Esophagus squamous epithelium (tissue), 5 donors: ENCODE measurements at places on chromosomes 7 and 10.

GRCh38 chr7:137080516-137081203, 212.2 kb downstream of the CHRM2 start:
- DNase-seq = no peak

GRCh38 chr10:118518095-118518494, 77.4 kb downstream of the PRLHR start:
- DNase-seq = no peak

GRCh38 chr10:63636812-63637211, 115.6 kb downstream of the REEP3 start:
- DNase-seq = no peak

- DNase-seq = peak; percentile 62
These were observed 4.2 kb upstream of the HOXA7 start for GRCh38 chr7:27160546-27161213.

DNA sequence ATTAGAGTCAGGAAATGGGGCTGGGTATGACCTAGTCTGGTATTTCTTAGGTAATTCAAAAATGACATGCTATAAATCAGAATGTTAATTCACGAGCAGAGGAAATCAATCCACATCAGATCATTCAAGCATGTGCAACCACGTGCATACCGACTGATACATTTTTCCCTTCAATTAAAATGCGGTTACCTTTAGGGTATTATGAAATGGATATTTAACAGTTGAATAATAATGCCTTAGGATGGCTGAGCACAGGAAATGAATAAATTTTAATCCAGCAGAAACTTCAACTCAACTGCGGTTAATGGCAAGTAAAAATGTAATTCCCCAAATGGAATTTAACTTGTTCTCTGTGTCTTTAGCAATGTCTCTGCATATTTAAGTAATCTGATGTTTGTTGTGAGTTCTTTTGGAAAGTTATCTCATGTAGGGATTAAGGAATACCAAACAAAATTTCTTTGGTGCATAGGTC, 9.2 kb downstream of the CPA2 start:
- DNase-seq = no peak

DNA sequence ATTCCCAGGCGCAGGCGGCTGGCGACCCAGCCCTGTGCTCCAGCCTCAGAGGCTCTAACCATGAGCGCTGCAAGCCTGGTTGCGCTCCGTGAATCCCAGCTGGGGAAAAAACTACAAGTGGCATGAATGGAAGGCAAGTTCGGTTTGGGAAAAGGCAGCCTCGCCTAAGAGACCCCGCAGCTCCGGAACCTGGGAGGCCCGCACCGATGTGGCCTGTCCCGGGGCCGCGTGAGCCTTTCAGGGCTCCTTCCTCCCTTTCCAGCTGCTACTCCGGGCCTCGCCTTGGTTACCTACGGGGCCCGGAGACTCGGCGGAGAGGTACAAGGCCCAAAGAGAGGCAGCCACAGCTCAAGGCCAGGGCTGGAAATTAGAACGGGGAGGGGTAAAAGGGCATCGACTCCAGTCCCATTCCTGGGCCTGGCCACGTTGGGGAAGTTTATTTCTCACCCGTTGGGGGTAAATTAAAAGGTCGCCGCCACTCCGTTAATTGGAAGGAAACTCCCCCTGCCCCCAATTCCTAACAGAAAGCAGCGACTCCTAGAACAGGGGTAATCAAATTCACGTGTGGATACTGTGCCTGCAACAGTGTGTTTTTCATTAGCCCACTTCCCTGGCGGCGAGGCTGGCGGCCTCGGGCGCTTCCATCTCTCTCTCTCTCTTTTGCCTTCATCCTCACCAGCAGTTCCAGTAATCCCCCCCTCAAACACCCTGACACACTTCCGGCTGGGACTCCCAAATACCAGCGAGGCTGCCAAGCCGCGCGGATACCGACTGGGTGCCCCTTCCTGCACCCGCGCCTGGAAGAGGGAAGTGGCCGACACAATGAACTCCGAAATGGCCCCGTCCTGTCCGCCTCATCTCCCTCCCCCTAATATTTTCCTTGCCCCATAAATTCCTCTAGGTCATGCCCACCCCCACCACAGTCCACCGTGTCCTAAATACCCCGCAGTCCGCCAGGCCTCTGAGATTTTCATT, 1.5 kb upstream of the HOXA9 start:
- no peak for DNase-seq

GRCh38 chr7:83548250-83548649, 100.7 kb downstream of the SEMA3E start:
- no peak for DNase-seq

GRCh38 chr10:132229834-132230556, 43.2 kb downstream of the DPYSL4 start:
- no peak for DNase-seq

GRCh38 chr7:12623885-12624498, 53.5 kb downstream of the SCIN start:
- no peak for DNase-seq

GRCh38 chr7:90473814-90474213, 4.4 kb downstream of the PTTG1IP2 start:
- DNase-seq = no peak

GRCh38 chr7:123480107-123480506, 54.3 kb downstream of the IQUB start:
- DNase-seq = no peak

GRCh38 chr7:73967832-73968290, 60.1 kb upstream of the ELN start:
- no peak for DNase-seq

GRCh38 chr10:95330966-95331453, 40.2 kb upstream of the PDLIM1 start:
- DNase-seq = no peak

DNA sequence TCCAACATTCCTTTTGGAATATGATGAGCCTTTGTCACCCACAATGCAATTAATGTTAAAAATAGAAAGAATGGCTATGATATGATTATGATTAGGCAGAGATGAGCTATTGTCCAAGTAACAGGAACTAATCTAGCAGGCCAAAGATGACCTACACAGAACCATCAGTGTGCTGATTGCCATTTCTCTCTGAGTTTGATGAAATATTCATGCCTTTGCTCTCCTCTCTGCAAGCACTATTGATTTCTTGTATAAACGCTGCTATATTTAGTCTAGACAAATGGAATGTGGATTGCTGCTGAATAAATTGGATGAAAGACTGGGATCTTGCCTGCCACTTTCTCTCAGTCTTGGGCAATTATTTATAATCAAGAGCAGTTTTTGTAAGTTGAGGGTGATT, 85.4 kb downstream of the HDAC9 start:
- no peak for DNase-seq

DNA sequence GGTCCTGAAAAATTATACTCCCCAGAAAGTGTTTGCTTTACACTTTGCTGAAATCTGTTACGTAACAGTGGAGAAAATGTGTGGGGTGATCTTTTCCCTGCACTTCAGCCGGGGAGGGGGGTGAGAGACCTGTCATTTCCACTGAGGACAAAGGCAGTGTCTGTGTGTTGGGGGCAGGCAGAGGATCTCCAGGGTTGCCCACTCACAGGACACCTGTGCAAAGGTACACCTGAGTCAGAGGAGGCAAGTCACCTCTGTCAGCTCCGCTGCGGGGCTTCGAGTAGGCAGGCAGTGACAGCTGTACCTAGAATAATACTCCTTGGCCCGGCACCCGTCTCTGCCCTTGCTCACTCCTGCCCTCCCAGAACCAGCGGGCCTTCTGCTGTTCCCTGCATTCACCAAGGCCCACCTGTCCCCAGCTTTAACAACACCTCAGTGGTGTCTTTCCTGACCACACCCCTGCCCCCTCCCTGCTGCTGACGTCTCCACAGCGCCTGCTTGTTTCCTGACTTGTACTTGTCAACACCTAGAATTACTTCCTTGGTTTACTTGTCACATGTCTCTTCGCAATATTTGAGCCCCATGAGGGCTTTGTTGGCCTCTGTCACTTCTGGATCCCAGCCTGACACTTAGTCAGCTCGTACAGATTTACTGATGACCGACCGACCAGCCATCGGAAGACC, 159.2 kb downstream of the NEURL1 start:
- no peak for DNase-seq

- no peak for DNase-seq
These were observed 89.9 kb downstream of the PAXIP1 start for GRCh38 chr7:154912871-154913637.

DNA sequence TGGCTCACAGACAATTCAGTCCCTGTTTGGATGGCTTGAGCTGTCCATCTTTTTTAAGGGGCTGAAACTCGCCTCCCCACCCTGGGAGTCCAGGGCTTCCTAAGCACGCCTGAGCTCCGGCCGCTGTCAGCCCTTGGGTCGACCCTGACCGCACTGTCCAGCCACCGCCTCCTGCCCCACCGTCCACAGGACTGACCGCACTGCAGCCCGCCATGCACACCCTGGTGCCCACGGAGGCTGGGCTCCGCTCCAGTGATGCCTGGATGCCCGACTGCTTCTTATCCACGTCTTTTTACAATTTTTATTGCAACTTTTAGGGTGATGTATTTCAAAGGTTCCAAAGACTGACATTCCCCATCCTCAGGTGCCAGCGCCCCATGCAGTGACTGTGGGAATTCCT, 39.4 kb upstream of the FOXL3 start:
- DNase-seq = no peak

DNA sequence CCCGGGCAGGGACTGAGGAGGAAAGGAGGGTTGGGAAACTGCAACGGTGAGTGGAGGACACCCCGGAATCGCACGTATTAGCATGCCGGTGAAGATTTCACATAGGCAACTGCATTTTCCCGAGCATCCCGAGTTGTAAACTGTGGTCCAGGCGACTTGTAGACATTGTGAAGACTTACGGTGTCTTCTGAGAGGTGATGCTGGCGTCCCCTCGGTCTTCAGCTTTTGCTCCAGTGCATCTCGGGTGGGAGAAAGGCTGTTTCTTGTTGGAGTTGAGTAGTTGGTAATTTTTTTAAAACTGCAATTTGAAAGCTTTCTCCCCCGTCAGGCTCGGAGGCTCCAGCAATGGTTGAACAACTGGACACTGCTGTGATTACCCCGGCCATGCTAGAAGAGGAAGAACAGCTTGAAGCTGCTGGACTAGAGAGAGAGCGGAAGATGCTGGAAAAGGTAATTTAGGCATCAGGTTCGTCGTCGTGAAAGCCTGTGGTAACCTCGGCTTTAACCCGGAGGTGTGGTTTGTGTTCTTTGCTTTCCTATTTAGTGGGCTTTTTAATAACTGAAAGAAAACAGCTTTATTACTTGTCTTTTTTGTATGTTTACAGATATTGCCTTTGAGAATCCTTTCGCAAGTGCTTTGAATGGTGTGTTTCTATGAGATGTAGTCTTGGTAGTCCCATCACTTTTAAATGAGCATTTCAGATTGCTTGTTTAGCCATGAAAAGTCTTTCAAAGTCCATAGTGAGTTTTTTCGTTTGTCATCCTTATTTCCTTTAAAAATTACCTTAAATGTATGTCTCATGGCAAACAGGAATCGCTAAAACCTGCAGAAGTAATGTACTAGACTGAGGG, 687 bp downstream of the HELLS start:
- DNase-seq = no peak

DNA sequence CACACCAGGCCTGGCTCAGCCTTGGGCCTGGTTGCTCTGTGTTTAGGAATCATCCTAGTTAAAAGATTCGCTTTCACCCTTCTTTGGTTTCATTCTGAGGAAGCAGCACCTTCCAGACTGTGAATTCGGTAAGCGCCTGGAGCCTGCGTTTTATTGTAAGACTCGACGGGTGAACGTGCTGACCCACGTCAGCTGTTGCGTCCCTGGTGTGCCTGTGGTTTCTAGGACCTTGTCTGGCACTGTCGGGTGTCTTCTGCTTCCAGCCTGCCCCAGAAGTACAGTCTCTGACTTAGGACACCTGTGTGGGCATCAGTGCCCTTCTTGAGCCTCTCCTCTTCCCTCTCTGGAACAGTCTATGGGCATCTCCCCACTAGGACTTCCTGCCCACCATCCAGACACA, 26.3 kb downstream of the MKI67 start:
- no peak for DNase-seq

- DNase-seq = no peak
These were observed 564.6 kb downstream of the KCNMA1 start for GRCh38 chr10:77072836-77073662.

DNA sequence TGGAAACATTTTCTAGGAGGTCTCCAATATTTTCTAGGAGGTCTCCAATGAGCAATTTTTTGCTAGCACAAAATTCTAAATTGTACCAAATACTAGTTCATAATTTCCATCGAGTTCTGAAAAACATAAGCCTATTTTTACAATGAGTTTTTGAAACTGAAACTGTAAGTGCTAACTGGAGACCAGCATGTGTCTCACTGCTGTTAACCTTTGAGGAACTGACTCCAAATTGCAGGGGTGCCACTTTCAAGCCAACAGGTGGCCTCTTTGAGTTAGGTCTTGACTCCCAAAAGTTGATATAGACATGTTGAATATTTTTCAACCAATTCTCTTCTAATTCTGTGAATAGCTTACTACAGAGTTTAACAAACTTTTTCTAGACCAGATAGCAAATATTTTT, 58.8 kb downstream of the CAV1 start:
- no peak for DNase-seq

- no peak for DNase-seq
These were observed 104.1 kb upstream of the LAMB4 start for GRCh38 chr7:108234281-108234680.

DNA sequence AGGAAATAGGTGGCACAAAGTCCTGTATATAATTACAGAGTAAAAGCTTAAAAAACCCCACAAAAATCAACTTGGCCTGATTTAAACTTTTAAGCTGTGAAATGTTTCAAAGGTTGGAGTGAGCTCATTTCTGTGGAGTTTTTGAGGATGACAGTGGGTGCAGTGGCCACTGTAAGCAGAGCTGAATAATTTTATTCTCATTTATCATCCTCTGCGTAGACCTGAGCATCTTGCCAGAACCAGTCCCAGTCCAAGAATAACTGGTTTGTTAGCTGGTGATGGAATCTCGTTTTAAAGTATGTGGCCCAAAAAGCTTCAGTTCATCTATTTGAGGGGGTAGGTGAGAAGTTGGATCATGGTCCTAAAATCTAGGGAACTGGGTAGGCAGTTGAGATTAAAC, 4.4 kb downstream of the BMPER start:
- no peak for DNase-seq

- DNase-seq = no peak
These were observed 9.6 kb upstream of the MRPS24 start for GRCh38 chr7:43878867-43879266.

DNA sequence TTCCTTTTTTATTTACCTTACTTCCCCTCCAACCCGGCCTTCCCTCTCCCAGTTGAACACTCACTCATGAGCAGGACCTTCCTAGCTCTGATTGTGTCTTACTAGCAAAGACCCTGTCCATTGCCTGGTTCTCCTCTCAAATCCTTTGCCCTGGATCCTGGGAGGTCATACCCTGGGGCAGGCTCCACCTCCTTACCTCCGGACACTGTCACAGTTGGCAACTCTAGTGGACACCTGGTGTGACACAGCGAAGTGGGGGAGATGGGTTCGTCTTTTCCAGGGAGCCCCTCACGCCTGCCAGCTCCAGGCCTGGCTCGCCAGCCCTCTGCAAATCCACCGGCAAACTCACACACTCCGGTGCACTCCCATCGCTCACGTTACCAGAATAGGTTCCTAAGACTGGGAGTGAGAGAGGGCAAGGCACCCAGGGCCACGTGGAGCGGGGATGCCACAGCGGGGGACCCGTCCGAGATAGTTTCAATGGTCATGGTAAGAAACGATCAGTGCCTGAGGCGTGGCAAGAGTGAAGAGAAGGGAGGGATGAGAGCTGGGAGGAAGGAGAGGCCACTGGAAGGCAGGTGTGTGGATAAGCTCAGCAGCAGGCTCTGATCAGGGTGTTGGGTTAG, 30.9 kb upstream of the TMEM72 start:
- DNase-seq = no peak
